Hepatic stellate cell (primary cell): ENCODE measurements at places on chromosomes 13 and 19.

- DNase-seq = peak; percentile 73
Observed at GRCh38 chr13:26929971-26930730, 169.6 kb upstream of the GPR12 start.

DNA sequence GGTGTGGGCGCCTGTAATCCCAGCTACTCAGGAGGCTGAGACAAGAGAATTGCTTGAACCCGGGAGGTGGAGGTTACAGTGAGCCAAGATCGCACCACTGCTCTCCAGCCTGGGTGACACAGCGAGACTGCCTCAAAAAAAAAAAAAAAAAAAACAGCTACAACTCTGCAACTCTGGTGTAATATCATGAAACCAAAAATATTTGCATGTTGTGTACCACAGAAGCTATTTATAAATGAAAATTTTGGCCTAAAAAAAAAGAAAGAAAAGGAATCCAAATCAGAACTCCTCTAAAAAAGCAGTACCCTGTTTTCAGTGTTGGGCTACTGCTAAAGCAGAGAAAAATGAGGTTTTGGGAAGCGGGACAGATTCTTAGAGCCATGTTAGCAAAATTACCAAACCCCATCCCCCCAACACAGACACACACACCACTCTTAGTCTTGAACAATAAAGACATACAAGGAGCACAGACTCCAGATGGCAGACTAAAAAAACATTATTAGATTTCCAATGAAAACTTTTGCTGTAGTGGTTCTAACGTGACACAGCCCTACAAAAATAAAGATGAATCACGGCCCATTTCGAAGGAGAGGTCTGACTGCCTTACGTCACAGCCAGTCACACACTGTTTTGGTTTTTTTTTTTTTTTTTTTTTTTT, 51.5 kb downstream of the INSR start:
- DNase-seq = peak; percentile 90

GRCh38 chr13:105979131-105980011, 556.1 kb downstream of the EFNB2 start:
- DNase-seq = no peak

DNA sequence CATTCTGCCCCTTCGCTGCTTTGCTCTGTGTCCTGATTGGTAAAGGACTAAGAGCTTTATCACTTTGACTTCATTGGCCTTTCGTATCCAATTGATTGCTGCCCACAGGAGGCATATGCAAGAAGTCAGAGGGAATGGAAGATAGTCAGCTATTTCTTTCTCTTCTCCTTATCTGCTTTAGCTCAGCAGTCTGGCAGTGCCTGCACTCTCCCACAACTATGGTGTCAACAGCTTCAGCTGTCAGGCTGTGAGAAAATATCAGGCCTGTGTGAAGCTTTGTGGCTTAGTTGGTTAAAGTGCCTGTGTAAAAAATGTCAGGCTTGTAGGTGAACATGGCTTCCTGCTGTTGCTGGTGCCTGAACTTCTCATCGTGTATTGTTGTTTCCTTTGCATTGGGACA, 243.0 kb downstream of the PCDH17 start:
- no peak for DNase-seq

- no peak for DNase-seq
Observed at GRCh38 chr19:19402656-19403372, 2.7 kb upstream of the GATAD2A start.
